ENCODE measurements at places on chromosomes 4 and X.

DNA sequence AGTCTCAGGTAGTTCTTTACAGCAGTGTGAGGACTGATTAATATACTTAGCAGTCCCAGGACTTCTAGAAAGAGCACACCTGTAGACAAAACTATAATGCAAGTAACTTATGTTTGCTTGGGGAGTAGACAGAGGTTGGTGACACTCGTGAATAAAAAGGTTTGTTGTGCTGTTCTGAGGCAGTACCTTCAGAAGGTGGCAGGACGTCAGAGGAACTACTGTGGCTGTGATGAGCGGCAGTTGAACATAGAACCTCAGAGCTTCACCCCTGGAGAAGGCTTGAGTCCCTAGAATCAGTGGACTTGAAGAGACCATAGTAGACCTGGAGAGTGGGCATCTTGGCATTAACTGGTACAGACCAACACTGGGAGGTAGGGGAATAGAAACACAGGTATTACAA, 3.3 kb upstream of the GBA3 start:
- no peak for DNase-seq

GRCh38 chr4:109826719-109827118, 1.1 kb upstream of the RRH start:
- no peak for DNase-seq

DNA sequence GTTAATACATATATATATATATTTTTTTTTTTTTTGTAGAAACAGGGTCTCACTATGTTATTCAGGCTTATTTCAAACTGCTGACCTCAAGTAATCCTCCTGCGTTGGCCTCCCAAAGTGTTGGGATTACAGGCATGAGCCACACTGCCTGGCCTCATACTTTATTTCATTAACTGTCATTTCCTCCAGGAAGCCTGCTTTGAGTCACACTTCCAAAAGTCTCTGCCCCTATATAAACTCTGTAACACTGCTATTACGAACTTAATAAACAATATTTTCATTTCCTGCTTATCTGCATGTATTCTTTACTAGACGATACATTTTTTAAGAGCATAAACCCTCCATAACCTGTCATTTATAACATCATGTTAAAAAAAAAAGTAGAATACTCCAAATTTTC, 167.2 kb downstream of the WDFY3 start:
- no peak for DNase-seq

DNA sequence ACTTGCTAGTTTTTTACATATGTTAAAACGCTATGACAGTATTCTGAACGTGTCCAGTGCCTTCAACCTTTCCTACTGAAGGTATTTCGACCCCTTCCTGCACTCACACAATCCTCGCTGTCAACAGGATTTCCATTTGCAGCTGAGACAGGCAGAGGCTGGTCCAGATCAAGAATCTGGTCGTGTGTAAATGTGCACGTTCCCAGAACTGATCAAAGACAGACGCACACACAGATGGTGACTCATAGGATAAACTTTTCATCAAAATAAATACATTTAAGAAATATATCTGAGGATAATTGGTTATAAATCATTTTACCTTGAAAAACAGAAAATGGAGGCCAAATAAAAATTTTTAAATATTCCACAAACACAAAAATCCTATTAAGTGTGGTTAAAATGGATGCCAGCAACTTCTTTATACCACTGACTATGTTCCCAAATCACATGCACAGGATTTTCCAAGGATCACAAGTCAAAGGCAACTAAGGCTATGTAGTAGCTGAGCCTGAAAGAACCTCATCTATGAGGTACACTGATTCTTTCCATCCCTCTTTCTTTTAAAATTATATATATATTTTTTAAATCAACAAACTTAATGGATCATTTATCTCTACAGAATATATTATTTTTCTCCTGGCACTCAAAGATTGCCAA, 85.9 kb downstream of the RNF150 start:
- DNase-seq = no peak

GRCh38 chr4:112282860-112283667, 2.6 kb downstream of the TIFA start:
- no peak for DNase-seq

GRCh38 chr4:113073451-113074005, 24.1 kb downstream of the ANK2 start:
- DNase-seq = no peak

- no peak for DNase-seq
Observed at GRCh38 chrX:51332188-51332942, at the start of gene NUDT10. Gene NUDT10 (plus strand): TSS chrX:51332822. CDS start chrX:51332966, 144 bp downstream.

DNA sequence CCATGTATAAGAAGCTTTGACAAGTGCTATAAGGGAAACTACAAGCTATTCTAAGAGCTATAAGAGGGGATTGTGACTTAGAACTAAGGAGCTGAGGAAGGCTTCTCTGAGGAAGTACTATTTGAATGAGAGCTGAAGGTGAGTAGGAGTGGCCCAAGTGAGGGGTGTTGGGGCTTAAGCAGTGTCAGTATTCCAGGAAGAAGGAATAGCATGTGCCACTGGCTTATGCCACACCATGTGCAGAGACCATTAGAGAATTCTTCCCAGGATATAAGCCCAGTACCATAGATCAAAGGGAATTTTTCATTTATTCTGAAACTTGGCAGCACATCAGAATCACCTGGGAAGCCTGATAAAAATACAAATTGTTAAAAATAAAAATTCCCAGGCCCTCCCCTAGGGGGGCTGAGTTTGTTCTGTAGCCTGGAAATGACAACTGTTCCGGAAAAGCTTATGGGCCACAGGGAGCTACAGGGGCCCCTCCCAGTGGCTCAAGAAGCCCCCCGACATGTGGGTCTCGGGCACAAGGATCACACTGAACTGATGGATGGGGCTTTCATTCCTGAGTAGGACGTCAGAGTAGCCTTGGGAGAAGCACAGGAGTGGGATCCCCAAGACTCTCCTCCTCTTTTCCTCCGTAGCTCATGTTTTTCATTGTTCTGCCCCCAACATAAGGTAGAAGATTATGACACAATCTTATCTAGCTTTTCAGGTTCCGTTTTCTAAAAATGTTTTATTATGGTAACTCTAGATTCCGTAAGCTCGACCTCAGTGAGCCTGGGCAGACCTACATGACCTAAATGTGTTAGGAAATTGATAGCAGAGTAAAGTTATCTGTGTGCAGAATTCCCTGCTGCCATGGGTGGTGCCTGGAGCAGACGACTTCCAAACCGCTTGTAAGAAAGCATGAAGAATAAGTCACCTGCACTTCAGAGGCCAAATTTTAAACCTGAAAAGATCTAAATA, 119.3 kb downstream of the AFF1 start:
- DNase-seq = no peak

DNA sequence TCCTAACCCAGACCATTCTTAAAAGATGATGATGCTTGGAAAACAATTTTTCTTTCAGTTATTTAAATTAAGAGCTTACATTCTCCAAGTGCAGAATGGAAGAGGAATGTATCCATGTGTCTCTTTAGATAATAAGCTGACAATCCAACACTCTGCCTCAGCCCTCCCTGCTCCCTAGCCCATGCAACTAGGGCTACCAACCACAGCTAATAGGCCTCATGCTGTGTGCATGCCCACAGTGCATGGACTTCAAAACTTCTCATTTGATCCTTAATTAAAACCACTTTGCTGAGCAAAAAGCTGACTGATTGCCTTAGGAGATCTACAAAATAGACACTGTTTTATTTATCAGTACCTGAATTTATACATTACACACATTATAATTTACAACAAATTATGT, 473.9 kb downstream of the GALNTL6 start:
- no peak for DNase-seq

DNA sequence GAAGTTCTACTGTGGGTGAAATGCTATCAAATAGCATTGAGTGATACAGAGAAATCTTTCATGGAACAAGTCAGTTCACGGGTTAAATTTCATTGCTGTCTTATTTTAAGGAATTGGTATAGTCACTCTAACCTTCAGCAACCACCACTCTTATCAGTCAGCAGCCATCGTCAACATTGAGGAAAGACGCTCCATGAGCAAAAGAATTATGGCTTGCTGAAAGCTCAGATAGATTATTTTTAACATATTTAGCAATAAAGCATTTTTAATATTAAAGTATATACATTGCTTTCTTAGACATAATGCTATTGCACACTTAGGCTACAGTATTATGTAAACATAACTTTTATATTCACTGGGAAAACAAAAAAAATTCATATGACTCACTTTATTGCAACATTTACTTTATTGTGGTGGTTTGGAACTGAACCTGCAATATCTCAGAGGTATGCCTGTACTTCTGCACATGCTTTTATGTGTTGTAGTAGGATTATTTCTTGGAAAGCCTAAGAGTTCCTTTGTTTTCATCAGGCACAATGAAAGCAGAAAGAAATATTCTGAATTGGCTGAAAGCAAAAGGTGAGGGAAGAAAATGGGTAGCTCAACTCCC, 586.7 kb downstream of the GBA3 start:
- no peak for DNase-seq

DNA sequence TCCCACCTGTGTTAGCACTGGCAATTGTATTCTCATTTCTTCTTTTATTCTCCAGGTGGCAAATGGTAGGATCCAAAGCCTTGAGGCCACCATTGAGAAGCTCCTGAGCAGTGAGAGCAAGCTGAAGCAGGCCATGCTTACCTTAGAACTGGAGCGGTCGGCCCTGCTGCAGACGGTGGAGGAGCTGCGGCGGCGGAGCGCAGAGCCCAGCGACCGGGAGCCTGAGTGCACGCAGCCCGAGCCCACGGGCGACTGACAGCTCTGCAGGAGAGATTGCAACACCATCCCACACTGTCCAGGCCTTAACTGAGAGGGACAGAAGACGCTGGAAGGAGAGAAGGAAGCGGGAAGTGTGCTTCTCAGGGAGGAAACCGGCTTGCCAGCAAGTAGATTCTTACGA, 176.9 kb downstream of the PTTG2 start:
- no peak for DNase-seq

GRCh38 chr4:15025693-15026092, 23.4 kb downstream of the CPEB2 start:
- no peak for DNase-seq

DNA sequence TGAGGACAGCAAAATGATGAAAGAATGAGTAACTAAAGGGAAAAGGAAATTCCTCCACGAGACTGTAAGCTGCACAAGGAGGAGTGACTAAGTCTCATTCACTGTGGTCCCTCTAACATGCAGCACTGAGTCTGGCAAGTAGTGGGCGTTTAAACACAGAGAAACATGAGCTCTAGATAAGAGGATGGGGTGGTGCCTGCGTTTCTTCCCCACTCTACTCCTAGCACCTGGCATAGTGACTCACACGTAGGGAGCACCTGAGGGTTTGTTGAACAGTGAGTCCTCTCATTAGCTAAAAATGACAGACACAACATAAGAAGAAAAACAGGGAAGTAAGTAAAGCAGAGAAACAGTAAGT, 105.8 kb upstream of the CBR4 start:
- DNase-seq = no peak

DNA sequence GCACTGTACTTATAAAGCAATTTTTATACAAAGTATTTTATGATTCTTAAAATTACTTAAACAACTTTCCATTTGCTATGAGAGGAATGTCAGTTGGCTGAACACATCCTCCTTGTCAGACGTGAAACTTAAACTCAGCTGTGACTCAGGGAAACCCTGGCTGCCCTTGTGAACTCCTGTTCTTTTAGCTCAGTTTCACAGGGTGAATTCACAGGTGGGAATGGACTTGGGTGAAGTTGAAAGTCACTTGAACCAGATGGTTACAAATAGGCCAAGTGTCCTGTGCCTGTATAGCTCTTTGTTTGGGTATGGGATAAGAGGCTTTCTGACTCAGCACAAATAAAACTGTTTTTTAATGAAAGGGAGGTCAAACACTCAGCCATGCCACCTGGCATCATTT, 67.4 kb upstream of the FAM47B start:
- DNase-seq = no peak

DNA sequence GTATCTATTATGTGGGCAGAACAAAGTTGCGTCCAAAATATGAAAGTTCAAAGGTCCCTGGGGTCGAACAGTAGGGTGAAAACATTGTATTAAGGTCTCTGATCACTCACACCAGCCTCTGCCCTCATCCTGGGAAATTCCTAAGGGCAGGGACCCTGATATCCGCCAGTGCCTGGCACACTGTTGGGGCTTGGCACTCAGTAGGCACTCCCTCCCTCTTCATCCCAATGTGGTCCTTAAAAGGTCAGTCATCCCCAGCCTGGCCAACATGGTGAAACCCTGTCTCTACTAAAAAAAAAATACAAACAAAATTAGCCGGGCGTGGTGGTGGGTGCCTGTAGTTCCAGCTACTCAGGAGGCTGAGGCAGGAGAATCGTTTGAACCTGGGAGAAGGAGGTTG, 6.3 kb downstream of the NDUFB11 start:
- no peak for DNase-seq

GRCh38 chr4:154211506-154211905, 280.1 kb downstream of the DCHS2 start:
- no peak for DNase-seq

DNA sequence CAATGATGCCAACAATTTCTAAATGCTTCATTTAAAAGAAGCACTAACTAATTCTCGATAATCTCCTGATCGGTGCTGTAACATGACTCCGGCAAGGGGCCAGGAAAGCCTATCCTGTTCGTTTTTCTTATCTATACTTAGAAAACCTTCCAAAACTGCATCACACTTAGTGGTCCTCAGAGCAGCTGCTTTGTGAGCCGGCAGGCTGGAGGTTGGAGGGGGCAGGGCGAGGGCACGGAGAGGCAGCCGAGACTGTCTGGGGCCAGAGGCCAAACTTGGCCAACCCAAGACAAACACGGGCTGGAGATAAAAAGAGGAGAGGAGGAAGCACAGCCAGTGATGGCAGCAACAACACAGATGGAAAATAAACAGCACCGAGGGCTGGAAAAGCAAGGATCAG, 455.7 kb downstream of the BCOR start:
- DNase-seq = no peak

DNA sequence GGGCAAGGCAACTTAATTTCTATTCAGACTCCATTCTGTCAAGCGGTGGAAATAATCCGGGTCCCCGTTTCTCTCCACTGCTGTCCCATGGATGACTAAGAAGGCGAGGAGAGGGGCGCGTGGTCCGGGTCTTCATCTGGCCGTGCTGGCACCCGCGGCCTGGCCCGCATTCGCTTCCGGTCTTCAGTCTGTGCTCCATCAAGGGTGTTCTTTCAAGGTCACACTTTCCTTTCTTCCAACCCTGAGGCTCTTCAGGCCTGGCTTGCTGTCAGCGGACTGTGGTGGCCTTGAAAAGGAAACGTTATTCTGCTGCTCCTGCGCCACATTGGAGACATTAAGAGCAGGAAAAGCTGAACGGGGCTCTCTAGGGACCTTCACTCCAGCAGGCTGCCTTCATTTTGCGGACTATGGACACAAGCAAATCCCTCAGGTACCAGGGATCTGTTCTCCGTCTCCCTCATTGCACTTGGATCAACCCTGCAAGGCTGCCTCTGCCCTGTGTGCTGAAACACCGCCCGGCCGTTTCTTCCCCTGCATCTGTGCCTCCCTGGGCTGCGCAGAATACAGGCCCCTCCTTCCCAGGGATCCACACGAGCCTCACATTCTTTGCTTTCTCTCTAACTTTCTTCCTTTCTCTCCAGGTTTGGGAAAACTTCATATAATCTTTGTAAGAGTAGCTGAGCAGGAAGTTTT, 5.7 kb upstream of the SLC25A4 start:
- no peak for DNase-seq
